ENCODE measurements at places on chromosomes 12 and 14. TPM values are rescaled to one million over a fixed set of nuclear protein-coding genes. Genes with fewer than 3 reads are reported as not detected.

Gene RHOJ
- total RNA-seq: not detected

Gene TMEM120B
- 6.7 TPM for total RNA-seq

Gene AKAP6
- total RNA-seq: 0.60 TPM

Gene LRRIQ1
- not detected for total RNA-seq

Gene FOXG1
- total RNA-seq: not detected

Gene VRTN
- total RNA-seq: not detected

Gene INSM2
- total RNA-seq: not detected

Gene MAX
- total RNA-seq: 176 TPM

Gene ANKRD13A
- total RNA-seq: 78.3 TPM

Gene MMP17
- total RNA-seq: 0.28 TPM

Gene TXNRD1
- 67.4 TPM for total RNA-seq

Gene ANO2
- total RNA-seq: not detected

Gene CCDC177
- total RNA-seq: not detected

All from activated naive CD4-positive, alpha-beta T cell treated with anti-CD3 and anti-CD28 coated beads, Interleukin-2, amount 10 ng/mL, durations not matched to agents 5 hours and 36 hours (primary cell).